ENCODE measurements at places on chromosomes 6 and 20. TPM values are rescaled to one million over a fixed set of nuclear protein-coding genes. Genes with fewer than 3 reads are reported as not detected.

- peak; percentile 94 for DNase-seq
Observed at GRCh38 chr6:46848684-46849360, 55.6 kb downstream of the MEP1A start.

DNA sequence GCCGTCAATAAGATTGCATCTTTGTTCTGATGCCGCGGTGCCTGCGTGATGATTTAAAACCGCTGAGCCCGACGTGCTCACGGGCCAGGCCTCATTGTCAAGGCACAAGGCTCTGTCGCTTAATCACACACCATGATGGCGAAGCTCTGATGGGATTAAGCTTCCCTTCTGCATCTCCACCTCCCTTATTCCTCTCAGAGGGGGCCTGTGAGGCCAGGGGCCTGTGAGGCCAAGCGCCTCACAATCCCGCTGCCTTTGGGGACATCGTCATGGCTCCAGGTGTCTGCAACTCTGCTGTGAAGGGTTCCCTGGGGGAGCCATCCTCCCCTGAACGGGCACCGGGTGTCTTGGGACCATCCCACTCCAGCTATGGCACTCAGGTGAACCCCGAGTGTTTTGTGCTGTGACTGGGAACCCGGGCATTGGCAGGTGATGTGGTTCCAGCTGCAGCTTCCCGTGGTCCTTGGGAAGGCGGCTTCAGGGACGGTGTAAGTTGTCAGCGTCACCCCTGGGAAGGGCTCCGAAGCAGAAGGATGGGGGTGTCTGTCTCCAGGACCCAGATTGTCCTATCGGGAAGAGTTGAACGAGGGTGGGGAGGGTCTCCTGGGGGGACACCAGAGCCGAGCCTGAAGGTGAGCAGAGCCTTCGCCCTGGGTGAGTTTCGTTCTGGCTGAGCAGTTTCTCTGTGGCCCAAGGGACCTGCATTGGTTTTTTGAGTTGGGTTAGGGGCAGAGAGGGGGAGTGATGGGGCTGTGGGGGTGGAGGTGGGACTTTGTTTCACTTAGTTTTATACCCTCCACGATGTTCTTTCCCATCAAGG, 18.0 kb upstream of the BHLHE23 start:
- peak; percentile 35 for DNase-seq

DNA sequence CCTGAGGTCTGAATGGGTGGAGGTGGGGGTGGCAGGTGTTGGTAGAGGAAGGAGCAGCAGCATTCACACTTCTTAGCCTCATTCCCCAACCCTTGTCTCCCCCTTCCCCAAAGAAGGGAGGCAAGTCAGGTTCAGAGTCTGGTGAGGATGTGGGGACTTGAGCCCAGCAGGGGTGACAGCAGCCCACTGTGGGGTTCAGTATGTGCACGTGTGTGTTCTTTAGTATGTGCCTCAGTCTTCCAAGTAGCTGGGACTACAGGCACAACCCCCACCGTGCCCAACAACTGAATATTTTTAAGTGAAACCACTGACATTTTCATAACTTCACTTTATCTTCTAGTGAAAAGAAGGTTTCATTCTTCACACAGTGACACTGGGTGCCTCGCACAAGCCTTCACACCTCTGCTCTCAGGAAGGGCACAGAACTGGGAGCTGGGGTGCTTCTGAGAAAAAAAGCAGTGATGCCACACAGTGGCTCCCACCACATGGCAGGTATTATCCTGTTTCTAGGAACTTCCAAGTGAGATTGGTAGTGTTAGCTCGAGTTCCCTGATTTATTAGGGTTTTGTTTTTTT, 33.4 kb upstream of the PRELID3B start:
- DNase-seq: no peak

- DNase-seq: no peak
Observed at GRCh38 chr6:10687582-10687981, 6.8 kb downstream of the C6orf52 start.

DNA sequence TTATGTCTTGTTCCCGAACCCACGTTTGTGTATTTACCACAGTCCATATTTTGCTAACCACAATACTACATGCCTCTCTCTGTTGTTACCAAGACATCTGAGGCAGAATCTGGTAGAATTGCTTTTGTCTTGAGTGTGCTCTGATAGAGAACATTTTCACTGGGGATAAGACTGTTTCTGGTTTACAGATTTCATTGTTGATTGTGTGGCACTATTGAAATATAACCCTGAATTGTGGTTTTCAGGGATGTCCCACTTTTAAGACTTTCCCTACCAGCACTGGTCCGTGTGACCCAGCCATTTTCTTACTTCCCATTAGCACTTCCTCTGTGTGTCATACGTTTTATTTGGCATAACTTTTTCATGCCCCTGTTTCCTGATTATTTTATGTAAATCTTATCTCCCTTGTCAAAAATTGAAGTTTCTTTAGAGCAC, 12.2 kb downstream of the NCOA7 start:
- DNase-seq: no peak

DNA sequence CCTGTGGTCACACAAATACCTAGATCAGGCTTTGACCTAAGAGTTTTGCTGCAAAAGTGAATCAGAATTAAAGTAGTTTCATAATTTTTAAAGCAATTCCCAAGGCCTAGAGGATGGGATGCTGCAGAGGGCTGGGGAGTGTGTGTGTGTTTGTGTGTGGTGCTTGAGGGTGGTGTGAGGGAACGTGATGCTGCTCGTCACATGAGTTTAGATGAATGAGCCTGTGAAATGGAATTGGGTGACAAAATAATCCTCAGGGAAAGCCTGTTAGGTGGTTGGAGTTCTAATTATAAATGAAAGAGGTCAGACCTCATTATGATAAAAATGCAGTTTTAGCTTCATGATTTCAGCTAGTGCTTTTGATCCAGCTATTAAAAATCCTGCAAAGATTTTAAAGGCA, 87.5 kb upstream of the TMEM170B start:
- DNase-seq: no peak

- no peak for DNase-seq
Observed at GRCh38 chr6:141551318-141551717, 581.4 kb upstream of the GJE1 start.

GRCh38 chr20:54082100-54082499, 11.7 kb upstream of the BCAS1 start:
- no peak for DNase-seq

DNA sequence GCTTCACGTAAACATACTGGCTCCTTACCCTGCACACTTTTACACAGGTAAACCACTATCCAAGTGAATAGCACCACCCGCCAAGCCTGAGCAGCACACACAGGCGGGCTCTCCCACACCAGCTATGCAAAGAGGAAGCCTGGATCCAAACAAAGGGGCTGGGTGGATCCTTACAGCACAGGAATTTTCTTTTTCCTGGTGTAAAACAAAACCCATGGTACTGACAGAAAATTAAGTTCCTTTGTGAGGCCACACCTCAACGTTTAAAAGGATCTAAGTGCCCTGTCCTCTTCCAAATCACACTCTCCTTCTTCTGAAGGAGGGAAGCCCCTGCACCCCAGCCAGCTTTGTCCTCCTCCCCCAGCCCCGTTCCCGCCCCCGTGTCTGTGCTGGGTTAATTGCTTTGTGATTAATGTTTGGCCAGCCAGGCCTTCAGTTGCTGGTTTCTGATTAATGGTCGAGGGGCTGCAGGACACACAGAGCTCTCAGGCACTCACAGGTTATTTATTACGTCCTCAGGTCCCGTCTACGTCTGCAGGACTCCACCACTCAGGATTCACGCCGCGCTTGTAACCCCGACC, 6.1 kb downstream of the DACT2 start:
- DNase-seq: peak; percentile 73

GRCh38 chr6:44655412-44656342, 268.2 kb downstream of the CDC5L start:
- peak; percentile 89 for DNase-seq

DNA sequence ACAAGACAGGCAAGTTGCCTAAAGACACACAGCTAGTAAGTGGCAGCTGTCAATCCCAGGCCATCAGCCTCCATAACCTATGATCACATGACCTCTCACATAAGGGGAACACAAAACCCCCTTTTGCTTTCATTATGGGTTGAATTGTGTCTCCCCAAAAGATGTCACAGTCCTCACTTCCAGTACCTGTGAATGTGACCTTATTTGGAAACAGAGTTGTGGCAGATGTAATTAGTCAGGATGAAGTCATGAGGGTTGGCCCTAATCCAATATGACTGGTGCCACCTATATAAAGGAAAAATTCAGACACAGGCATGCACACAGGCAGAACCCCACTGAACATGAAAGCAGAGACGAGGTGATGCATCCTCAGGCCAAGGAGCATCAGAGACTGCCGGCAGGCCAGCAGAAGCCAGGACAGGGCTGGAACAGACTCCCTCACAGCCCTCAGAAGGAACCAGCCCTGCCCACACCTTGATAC, 33.6 kb downstream of the GFOD1 start:
- DNase-seq: no peak

GRCh38 chr6:164246082-164246481, 831.6 kb downstream of the QKI start:
- DNase-seq: no peak

GRCh38 chr20:2032168-2032567, 38.3 kb upstream of the PDYN start:
- DNase-seq: peak; percentile 37

GRCh38 chr6:16409531-16410441, 171.4 kb downstream of the GMPR start:
- DNase-seq: peak; percentile 77

DNA sequence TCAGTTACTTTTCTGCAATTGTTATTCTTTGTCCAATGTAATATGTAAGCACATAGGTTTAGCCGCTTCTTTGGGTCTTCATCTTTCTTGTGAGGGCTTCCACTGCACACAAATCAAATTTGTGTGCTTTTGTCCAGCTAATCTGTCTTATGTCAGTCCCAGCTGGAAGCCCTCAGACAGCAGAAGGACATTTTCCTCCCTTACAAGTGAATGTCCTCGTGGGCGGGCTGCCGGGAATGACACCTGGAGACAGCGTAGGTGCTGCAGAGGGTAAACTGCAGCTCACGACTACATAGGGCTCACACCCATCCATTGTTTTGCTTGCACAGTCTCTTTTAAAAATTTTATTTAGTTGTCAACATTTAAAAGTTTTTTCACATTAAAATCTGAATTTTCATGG, 24.6 kb upstream of the PPP1R14C start:
- peak; percentile 8 for DNase-seq

DNA sequence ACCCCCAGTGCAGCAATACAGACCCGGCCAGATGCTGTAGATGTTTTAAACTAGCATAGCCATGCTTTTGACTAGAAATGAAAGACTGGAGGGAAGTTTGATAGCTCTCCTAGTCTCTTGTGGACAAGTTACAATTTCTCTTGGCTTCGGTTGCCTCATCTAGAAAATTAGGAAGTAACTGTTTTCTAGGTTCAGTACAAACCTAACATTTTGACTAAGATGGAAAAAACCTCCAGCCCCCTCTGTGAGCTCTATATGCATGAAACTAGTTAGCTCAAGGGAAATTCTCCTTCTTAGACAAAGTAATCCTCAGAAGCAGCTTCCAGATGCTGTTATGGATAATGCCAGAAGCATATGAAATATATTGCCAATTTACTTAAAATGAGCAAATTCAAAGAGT, 86.6 kb downstream of the RNF144B start:
- no peak for DNase-seq

DNA sequence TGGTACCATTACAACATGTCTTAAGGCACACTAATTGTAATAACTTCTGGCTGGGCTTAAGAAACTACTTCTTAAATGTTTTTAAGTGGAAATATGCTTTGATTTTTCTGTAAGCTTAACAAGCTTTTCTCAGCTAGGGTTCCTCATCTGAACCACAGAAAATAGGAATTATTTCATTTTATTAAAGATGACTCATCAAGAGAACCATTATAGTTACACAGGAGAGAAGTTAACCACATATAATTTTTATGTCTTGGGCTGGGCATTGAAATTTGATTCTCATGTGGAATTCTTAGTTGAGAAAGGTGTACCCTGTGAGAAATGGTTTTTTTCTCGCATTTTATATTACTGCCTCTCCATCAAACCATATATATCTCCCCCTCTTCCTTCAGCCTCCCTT, 75.1 kb downstream of the QKI start:
- no peak for DNase-seq

GRCh38 chr6:71262914-71263313, 25.7 kb upstream of the OGFRL1 start:
- no peak for DNase-seq

DNA sequence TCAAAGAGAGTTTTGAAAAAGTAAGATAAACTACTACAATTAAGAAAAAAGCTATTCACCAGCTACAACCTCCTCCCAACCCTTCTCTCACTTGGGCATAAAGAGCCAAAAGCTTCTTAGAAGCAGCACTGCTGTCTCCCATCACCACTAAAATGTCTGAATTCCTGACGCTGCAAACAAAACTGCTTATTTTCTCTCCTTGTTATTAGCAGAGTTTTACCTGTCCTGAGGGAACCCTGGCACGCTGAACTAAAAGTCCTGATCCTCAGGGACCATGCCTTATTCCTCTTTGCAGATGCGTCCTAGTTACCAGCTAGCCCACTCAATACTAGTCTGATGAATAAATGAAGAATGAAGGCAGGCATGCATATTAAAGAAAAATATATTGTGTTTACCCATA, 1.1 kb downstream of the HACE1 start:
- DNase-seq: no peak

GRCh38 chr6:112502351-112503090, 155.4 kb downstream of the RFPL4B start:
- DNase-seq: peak; percentile 16

GRCh38 chr20:47227576-47227975, 128.9 kb downstream of the ZMYND8 start:
- DNase-seq: no peak

GRCh38 chr6:87287251-87287650, 35.1 kb upstream of the SMIM8 start:
- no peak for DNase-seq

DNA sequence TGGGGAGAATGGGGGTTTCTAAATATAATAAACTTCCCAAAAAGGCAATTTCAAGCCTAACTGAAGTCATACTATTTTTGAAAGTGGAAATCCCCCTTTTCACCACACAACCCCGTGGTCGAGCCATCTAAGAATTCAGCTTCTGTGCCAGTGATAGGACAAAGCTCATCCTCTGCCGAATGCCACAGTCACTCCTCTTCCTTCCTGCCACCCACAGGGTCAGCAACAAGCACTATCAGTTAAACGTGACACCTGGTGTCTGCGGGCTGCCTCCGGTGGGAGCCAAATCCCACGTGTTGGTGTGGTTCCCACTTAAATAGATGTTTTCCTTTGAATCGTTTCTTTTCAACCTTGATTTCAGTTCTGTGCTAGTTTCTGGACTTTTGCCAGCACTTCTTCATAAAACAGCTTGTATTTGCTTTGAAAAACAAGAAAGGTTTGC, 60.7 kb downstream of the TNFAIP3 start:
- no peak for DNase-seq

NRN1 gene
- 0.74 TPM for total RNA-seq

PTCRA gene
- not detected for total RNA-seq

KPNA5 gene
- 26.0 TPM for total RNA-seq

UNC93A gene
- not detected for total RNA-seq

RAB5IF gene
- 90.1 TPM for total RNA-seq
